Activated CD4-positive, alpha-beta T cell treated with anti-CD3 and anti-CD28 coated beads, Interleukin-2, amount 10 ng/mL, durations not matched to agents 7 days and 5 days (primary cell): ENCODE measurements at places on chromosomes 13 and 19.

DNA sequence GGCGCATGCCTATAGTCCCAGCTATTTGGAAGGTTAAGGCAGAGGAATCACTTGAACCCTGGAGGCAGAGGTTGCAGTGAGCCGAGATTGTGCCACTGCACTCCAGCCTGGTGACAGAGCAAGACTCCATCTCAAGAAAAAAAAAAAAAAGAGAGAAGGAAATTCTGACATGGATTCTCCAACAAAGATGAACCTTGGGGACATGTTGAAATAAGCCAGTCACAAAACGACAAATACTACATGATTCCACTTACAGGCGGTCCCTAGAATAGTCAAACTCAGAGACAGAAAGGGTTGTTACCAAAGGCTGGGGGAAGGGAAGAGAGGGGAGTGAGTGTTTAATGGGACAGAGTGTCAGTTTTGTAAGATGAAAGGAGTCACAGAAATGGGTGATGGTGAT, 66.4 kb downstream of the F2RL3 start:
- no peak for DNase-seq

DNA sequence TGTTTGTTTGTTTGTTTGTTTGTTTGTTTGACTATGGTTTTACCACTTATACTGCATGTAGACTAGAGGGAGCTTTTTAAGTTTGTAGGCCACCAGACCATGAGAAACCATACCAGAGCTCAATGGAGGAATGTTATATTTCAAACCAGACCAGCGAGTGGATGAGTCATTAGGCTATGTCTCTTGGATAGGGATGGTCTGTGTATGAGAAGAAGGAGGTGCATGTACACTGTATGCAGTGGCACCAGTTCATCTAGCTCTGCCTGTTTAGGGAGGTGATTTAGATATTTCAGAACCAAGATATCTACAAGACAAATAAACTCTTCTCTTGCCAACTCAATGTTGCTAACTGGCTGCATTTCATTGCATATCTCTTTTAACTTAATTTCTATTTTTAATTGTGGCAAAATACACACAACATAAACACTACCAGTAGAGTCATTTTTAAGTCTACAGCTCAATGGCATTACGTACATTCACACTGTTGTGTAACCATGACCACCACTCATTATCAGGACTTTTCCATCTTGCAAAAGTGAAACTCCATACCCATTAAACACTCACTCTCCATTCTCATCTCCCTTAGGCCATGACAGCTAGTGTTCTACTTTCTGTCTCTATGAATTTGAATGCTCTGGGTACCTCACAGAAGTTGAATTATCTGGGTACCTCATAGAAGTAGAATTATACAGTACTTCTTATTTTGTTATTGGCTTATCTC, 29.2 kb downstream of the SYDE1 start:
- no peak for DNase-seq

DNA sequence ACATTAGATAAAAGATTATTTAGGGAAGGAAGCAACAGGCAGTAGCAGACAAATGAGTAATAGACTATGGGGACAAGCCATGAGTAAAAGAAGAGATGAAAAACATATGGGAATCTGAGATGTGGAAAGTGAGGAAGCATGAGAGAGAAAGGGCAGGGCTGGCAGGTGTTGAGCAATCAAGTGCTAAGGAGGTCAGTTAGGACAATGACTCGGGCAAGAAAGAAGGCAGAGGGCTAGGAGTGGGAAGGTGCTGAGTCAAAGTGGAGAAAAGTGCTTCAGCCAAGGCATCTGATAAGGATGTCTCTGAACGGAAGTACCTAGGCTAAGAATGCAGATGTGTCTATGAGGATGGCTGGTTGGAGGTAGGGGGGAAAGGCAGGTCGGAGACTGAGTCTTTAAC, 291.9 kb upstream of the HTR2A start:
- no peak for DNase-seq

DNA sequence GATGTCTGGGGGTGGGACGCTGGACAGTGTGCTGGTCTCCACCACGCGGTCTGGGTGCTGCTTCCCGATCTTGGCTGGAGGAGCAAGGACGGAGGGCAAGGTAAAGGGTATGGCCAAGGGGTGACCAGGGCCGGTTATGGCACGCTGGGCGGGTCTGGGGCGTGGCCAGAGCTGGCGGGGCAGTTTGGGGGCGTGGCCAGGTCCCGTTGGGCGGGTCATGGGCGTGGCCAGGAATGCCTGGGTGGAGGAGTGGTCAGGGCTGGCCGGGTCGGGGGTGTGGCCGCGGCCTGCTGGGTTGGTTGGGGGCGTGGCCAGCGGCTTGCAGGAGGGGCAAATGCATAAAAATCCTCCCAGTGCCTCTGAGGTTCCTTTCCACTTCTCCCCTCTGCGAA, 19.2 kb downstream of the GPX4 start:
- peak; percentile 32 for DNase-seq

GRCh38 chr13:31908696-31909411, 122.7 kb upstream of the FRY start:
- no peak for DNase-seq

DNA sequence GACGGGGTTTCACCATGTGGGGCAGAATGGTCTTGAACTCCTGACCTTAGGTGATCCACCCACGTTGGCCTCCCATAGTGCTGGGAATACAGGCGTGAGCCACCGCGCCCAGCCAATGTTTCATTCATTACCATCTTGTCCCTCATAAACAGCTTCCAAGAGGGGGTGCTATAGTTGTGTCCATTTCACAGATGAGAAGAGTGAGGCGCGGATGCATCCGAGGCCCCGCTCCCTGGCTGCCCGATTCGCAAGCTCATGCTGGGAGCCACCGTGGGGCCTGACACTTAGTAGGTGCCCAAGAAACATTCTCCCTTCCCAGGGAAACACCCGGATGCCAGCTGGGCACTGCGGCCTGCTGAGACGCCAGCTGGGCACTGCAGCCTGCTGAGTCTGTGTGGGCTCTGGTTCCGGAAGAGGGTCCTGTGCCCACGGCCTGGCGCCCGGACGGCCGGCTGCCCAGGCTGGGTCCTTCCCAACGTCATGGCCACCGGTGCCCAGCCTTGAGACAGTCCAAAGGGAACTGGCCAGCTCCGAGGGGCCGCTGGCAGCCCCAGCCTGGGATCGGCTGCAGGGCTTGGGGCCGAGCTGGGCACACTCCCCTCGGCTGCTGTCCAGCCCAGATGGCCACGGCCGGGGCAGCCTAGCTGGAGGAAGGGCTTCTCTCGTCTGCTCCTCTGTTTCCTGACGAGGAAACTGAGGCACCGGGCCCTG, 54.7 kb downstream of the NFIC start:
- DNase-seq: no peak

DNA sequence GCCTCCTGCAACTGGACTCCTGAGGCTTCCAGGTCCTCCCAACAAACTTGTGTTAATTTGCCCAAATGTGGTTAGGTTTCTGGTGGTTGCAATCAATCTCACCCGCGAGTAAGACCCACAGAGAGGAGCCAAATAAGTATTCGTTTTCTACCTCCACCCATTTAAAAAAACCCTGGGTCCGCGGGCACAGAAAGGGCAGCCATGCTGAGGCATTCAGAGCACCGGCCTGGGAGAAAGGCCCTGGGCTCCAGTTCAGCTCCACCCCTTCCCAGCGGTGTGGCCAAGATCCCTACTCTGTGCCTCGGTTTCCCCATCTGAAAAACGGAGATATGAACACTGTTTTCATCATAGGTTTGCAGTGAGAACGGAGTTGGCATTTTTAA, 56.9 kb downstream of the PEPD start:
- no peak for DNase-seq

DNA sequence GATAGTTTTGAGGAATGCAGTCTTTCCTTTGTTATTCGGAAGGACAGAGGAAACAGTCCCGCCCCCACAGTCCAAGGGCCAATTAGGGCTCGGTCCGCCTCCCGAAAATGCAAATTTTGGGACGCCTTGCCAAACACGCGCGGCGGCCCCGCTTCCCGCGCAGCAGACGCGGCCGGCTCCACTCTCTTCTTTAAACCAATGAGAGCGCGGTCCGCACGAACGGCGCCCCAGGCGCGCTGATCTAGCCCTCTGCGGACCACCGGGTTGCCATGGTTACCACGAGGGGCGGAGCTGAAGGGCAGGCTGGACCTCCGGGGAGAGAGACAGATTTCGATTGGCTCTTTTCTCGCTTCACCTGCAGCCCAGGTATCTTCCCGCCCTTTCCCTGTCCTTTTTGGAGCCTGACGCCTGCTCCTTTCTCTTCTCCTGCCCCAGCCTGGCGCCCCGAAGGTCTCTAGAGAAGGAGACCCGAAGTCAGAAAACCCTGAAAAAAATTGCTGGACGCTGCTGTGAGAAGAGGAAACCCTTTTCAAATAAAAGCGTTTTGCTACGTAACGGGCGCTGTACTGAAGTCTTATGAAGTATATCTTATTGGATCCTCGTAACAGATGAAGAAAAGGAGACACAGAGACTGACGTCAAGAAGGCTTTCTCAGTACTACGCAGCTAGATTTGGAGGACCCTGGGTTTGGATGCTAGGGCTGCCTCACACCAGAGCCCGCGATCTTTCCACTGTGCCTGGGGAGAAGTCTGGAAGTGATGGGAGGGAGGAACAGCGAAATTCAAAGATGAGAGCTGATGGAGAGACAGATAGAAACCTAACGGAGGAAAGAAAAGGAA, 2.0 kb downstream of the PTH2 start:
- peak; percentile 55 for DNase-seq
